ENCODE measurements at places on chromosomes 6 and 20.

- no peak for DNase-seq
These were observed 2.5 kb downstream of the TTPAL start for GRCh38 chr20:44478206-44478605.

DNA sequence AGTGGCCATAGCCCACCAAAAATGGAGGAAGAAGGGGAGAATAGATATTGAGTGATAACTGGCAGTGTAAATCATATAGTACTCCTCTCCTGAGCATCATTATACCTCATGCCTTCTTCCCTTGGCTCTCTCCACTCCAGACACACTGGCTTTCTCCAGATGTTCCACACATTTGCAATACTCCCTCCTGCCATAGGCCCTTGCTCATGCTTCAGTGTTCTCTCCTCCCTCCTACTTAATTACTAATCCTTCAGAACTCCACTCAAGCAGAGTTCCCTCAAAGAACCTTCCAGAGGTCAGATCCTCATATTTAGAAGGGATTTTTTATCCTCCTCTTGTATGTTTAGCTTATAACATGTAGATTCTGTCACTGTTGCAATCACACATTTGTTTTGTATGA, 279.5 kb upstream of the SUPT3H start:
- no peak for DNase-seq

GRCh38 chr6:72922401-72922800, 300.5 kb downstream of the KCNQ5 start:
- DNase-seq: no peak

DNA sequence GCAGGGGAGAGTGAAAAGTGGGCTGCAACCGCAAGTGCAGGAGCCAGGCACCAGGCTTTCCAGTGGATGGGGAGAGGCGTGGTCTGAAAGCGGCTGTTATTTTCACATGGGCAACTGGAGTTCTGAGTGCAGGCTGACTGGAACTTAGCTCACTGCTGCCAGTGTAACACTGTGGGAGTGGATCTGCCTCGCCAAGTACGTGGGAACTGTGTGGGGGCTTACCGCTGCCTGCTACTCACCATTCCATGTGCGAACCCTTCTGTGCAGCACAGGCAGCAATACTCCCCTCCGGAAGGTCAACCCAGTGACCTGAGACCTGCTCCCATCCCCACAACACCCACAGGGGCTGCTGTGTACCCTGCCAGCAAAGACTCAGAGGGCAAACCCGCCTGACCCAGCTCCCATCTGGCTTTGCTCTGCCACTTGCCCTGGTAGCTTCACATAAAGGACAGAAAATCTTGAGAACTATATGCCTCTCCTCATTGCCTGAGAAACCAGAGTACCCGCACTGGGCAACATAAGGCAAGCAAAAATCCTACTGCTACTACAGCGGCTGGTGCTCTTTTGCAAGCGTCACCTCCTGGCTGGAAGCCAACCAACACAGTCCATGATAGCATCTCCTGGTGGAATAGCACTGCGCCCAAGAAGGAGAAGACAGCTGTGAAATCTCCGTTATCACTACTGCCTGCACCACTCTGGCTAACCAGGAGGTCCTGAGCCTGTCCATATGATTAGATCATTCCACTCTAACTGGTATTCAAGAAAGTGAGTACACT, 54.4 kb upstream of the SIRPG start:
- peak; percentile 44 for DNase-seq

- DNase-seq: no peak
These were observed 183.1 kb upstream of the RALGAPA2 start for GRCh38 chr20:20895537-20895936.

DNA sequence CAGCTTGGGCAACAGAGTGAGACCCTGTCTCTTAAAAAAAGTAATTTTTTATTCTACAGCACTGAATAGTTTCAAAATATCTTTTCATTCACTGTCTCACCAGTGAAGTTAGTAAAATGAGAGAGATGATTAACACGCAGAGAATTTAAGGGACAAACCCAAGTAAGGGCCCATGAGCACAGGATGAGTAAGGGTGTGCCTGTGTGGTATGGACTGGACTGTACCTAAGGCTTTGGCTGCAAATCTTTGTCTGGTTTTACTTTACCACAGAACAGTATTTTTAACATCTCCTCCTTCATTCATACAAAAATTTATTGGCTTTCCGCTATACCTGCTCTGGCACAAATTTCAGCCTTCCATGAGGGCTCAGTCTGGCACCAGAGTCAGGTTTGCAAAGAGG, 433.3 kb downstream of the UTRN start:
- DNase-seq: no peak

GRCh38 chr6:168778201-168778600, 337.2 kb downstream of the SMOC2 start:
- DNase-seq: no peak

DNA sequence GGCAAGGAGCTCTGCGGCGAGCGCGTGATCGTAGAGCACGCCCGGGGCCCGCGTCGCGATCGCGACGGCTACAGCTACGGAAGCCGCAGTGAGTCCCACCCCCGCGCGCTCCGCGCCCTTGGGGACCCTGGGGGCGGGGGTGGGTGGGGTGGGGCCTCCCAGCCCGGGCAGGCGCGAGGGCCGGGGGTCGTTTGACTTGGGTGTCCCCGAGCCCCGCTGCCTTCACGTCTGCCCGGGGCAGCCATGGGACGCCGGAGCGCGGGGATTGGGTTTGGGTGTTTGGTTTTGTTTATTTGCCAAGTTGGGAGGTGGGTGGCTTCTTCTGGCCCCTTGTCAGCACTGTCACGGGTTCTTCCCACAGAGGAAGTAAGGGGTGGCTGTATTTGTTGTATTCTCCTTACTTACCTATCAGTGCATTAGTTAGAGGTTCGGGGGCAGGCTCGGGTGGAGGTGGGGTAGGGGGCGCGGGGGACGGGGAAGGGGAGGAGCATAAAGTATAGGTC, 777 bp downstream of the SRSF6 start:
- DNase-seq: no peak

DNA sequence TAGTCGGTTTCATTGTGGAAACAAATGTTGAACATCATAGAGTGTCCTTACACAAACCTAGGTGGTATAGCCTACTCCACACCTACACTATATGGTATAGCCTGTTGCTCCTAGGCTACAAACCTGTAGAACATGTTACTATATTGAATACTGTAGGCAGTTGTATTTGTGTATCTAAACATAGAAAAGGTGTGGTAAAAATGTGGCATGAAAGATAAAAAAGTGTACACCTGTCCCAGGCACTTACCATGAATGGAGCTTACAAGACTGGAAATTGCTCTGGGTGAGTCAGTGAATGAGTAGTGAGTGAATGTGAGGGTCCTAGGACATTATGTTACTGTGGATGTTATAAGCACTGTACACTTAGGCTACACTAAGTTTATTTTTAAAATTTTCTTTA, 103.0 kb downstream of the ZFAND3 start:
- DNase-seq: no peak

DNA sequence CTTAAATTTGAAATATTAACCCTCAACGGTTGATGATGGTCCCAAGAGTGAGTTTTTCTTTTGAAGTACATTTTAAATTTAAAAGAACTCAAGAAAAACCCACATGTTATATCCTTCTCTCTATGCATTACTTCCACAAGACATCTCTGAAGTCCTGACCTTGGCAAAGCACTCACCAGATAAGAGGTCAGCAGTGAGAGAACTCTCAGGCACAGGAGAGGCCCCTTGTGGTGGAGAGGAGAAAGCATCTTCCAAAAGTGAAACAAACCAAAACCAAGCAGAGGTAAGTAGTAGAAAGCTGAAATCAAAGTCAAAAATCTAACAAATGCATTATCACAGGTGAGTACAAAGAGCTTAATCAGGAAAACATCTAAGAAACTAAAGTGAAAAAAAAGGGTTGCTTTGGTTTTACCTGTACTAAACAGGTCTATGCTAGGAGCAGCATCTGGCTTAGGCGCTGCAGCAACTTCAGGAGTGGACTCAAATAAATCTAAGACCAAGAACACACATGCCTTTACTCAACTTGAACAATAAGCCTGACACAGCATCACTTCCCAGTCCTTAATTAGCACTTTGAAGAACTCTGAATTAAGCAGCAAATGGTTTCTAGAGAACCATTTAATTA, 80.5 kb downstream of the PRSS35 start:
- DNase-seq: no peak

DNA sequence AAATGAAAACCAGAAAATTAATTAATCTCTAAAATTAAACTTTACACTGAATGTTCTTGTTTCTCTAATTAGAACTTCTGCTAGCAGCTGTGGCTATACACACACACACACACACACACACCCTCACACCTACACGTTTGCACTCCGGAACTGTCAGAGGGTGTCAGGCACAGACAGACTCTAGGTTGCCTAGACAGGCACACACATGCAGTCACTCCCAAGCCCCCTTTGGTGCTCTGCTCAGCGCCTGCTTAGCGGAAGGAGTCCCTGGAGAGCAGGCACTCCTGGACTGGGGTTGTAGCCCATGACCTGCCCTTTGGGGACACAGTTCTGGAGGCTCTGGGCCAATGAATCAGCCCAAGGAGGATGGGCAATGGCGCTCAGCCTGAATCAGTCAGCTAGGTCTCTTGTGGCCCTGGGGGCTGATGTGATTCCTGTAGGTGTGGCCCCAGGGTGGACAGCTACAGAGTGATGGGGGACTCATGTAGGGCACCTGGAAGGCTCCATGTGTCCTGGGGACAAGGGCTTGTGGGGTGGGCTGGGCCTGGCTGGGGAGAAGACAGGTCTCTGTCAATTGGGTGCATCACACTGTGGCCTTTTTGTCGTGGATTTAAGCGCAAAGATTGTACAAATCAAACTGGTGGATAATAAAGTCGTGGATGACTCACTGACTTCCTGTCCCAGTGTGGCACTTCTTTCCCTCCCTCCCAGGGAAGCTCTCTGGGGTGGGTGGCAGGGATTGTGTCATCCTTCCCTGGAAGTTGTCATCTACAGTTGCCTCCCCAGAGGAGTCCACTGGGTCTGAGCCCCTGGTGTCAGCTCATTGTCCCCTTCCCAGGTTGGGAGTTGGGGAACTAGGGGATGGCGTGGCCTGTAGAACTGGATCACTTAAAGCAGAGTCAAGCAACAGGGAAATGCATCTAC, 8.8 kb downstream of the TMEM151B start:
- DNase-seq: no peak

DNA sequence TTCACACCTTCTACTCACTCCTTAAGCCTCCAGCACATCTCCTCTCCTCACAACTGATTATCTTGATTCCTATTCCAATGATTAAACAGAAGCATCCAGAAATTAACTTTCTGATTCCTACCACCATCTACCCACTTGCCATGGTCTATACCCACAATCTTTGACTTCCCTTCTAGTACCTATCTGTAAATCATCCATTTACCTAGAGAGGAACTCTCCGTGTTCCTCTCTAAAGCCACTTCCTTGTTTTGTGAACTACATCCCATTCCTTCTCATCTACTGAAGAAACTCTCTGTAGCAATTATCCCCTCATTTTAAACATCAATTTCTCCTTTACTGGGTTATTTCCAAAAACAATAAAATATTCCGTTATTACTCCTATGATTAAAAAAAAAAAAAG, 167.3 kb downstream of the ARHGAP18 start:
- DNase-seq: no peak

DNA sequence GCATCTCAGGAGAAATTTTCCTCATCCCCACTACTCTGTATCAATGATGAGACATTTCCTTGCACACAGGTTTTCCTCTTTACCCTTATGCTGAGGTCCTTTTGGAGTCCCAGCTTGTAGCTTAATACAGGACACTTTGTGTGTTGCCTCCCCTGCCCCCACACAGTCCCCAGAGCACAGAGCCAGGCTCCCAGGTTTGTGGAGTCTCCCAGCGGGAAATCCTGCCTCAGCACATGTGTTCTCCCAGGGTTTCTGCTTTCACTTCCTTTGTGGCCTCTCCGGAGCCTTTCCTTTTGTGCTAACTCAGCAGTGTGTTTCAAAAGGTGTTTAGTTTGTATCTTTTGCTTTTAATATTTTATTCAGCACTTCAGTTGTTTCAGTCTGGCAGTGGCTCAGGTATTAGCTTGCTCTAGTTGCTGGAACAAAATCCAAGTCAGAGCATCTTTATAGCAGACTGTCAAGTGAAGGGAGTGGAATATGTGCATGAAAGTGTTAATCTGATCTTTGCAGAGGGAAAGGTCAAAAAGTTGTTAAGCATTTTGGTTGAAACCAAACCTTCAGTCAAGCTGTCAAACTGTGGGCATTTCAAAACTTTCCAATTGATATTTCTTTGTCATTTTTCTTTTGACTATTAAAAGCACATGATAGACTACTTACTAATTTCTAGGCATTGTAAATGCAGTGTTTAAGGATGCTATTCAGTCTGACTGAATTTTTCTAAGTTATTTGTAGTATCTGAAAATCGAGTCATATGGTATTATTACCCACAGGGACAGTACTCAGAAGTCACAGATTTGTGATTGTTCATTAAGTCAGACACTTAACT, 8.6 kb downstream of the SNX9 start:
- DNase-seq: no peak

DNA sequence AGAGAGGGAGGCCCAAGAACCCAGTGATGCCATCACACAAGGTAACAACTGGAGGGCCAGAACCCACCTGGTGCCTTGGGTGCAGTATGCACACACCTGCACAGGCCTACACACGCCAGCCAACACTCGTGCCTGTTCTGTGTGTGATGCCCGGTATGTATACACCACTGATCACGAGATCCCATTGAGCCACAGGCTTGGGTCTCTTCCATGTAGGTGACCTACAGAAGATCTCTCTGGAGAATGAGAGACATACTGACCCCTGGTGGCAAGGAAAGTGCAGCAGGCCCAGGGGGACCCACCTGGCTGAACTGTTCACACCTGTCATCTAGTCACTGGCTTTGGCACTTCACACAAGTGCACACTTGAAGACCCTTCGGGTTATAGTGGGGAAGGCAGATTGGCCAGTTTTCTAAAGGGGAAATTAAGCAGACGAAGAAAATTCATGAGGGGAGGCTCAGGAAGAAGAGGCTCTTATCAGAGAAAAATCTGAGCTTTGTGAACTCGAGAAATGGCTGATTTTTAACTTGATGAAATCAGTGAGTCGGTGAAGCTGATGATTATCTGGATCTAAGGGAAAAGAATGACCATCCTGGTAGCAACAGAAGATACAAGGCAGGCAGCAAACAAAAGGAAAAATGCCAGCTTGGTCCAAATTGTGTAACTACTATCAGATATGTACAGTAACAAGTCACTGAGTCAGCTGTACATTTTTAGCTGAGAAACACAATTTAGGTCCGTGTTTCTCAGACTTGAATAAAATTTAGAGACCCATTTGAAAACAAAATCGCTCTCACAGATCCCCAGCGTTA, 69.1 kb upstream of the PBOV1 start:
- peak; percentile 21 for DNase-seq

DNA sequence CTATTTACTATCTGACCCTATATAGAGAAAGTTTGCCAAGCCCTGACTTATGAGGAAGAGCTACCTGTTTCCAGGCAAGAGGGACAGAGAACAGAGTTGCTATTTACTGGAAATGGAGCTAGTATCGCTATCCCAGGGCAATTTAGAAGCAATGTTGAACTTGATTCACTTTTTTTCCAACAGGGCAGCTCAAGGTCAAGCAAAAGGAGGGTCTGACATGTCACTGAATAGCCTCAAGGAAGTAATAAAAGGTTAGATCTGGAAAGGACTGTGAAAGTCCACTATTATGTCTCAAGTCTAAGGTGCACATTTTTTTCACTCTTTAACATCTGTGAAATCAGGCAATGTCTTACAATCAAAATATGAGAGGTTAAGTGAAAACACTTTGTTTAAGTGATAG, 84.4 kb downstream of the CLIC5 start:
- DNase-seq: no peak

- DNase-seq: no peak
These were observed 30.4 kb upstream of the TSHZ2 start for GRCh38 chr20:52941808-52942207.

- no peak for DNase-seq
These were observed 27.7 kb upstream of the PTPN1 start for GRCh38 chr20:50482396-50482981.

Measured in T47D (cell line).